Renal pelvis (tissue), 12 donors: ENCODE measurements at places on chromosomes 12 and 14. TPM values are rescaled to one million over a fixed set of nuclear protein-coding genes. Genes with fewer than 3 reads are reported as not detected.
A peak's percentile ranks its signal among the peaks of the same experiment; 100 is the strongest.

- DNase-seq = no peak
Observed at GRCh38 chr14:103361867-103362266, 23.3 kb upstream of the MARK3 start.

GRCh38 chr14:69726761-69727511, 40.0 kb upstream of the SRSF5 start:
- peak; percentile 73 for DNase-seq

DNA sequence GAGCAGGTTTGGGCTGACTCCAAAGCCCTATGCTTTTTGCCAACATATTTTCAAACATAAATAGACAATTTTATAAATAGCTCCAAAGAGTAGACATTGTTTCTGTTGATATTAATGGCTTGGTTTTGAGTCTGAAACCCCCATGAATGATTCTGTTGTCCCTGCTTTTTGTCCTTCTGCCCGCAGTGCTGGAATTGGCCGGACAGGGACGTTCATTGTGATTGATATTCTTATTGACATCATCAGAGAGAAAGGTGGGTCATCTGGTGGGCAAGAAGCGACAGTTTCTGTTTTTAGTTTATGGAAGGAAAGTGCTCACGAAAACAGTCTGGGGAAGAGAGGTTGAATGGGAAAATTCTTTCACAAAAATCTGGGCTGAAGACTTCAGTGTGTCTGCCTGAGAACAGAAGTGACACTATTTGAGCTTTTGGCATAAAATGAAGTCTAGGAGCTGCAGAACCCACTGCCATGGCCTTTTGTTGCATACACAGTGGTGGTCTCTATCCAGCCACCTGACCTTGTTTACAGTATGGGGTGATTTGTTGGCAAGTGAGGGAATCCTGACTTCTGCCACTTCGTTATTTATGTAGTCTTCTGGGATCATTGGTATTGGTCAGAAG, 69.6 kb downstream of the PTPN11 start:
- DNase-seq = no peak

DNA sequence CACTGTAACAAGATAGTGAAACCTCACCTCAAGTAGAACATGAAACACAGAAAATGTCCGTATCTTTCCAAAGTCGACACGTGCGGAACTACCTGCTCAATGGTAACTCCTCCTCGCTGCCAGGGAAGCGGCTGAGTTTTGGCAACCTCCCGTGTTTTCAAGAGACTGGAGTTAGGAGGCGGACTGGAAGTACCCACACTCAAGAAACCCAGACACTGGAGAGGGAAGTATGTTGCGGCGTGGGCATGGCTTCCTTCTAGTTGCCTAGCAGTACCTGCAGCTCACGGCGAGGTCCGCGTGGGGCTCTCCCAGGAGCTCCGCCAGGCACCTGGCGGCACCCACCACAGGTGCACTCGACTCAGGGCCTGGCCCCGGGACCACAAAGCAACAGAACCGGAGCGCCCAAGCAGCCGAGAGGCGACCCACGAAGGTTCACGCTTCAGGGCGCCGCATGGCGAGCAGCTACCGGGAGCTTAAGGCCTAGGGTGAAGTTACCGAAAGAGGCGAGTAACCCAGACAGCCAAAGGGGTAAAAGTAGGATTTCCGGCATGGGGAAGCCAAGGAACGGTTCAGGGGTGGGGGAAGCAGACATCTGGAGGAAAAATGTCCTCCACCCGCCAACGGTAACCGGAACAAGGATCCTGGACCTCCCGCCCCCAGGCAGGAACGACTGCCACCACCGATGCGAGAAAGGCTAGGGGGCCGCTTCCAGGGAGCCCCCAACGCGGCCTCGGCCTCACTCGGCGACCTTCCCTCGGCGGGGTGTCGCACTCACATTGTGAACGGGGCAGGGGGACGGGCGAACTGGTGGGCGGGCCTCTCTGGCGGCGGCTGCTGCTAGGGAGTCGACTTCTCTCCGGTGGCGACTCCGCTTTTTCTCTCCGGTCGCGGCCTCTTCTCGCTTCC, 608 bp downstream of the PTGES3 start:
- DNase-seq = peak; percentile 37

DNA sequence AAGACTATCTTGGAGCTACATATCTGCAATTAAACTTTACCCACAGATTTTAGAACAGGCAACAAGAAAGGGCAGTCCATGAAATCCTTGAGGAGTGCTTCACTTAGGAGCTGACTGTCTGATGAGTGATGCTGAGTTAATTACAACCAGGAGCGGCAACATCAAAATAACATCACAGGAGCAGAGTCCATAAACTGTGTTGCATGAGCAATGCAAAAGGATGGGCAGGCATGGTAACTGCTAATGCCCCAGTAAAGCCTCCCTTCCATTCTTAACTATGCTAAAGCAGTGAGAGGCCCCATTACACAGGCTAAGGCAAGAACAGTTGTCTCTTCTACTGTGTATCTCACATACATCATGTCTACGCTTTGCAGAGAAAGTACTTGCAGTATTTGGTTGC, 156.6 kb downstream of the PAX9 start:
- no peak for DNase-seq

Gene CD69
- polyA plus RNA-seq = 1.3 TPM

Gene KRT80
- 0.99 TPM for polyA plus RNA-seq
